ENCODE measurements at places on chromosomes 1 and 21.

DNA sequence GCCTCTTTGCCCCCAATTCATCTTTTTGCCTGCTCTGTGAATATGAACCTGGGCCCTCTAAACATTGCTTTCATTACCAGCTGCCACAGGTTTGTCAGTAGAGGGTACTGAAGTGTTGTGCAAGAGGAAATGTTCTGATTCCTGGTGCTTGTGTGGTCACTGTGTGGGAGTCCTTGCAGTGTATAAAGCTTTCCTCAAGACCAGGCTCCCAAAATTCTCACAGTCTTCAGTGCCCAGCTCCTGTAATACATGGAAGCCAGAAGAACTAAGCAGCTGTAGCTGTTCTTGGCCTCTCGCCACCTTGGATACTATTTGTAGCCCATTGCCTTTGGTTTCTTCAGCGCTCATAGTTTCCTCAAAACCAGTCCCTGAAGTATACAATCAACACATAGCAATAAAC lies 1046.2 kb downstream of the BRINP3 start:
- DNase-seq = no peak

GRCh38 chr1:216910081-216910840 lies 187.0 kb upstream of the ESRRG start:
- DNase-seq = no peak

- no peak for DNase-seq
Measured at GRCh38 chr1:69611316-69611715, 43.6 kb downstream of the LRRC7 start.

GRCh38 chr1:204924013-204924759 lies 53.5 kb downstream of the NFASC start:
- DNase-seq = no peak

DNA sequence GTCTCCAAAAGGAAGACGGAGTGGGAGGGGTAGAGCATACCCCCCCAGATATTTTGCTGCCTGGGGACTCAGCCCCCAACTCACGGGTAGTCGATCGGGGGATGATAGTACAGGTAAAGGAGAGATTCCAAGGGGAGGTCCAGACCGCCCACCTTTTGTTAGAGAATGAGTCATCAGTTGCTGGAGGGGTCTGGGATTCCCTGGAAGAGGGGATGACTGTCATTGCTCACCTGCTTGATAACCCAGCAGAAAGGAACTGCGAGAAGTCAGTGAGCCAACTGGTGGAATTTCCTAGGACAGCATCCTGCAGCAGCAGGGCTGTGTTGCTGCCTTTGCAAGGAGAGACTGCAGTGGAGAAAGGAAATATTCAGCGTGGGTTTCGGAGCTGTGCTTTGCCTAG lies 64.4 kb downstream of the MACF1 start:
- peak; percentile 24 for DNase-seq

- no peak for DNase-seq
Measured at GRCh38 chr21:10640446-10640845, 119.1 kb downstream of the TPTE start.

DNA sequence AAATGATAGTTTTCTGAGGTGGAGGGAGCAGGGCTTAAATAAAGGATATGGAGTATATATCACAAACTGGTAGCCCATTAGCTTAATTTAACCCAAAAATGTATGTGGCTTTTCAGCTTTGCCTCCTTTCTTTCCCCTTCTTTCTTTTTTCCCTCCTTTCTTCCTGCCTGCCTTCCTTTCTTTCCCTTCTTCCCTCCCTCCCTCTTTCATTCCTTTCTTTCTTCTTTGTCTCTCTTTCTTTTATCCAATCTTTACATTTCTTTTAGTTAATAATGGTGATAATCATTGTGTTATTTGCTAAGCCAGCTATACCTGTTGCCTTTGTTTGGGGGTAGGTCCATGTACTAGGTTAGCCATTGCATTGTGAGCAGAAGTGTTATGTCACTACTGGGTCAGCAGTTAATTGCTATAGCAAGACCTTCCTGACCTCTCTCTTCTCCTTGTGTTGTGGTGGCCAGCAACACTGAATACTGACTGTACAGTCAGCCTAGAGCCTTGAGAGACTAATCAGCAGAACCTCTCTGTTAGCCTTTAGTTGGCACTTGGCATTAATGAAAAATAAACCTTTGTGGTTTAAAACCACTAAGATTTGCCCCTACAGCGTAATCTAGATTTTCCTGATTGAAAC lies 5.1 kb downstream of the GORAB start:
- no peak for DNase-seq

DNA sequence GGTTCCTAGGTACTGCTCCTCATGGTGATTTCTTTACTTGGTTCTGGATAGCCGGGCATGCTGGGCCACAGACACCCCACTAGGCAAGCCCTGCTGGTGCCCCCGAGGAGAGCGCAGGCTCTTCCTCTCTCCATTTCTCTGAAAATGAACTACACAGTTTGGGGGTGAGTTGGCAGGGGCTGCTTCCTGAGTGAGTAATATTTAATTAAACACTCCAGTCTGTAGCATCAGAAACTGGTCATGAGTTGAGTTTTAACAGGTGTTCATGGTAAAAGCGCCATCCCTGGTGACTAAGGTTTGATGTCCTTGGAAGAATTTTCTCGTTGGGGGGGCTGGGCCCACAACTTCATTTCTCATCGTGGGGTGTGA lies 1.7 kb downstream of the SPSB1 start:
- DNase-seq = no peak

GRCh38 chr1:241838897-241839296 lies 9.1 kb upstream of the EXO1 start:
- no peak for DNase-seq

- DNase-seq = peak; percentile 85
Measured at GRCh38 chr1:2548068-2548589, 8.0 kb upstream of the TNFRSF14 start.

DNA sequence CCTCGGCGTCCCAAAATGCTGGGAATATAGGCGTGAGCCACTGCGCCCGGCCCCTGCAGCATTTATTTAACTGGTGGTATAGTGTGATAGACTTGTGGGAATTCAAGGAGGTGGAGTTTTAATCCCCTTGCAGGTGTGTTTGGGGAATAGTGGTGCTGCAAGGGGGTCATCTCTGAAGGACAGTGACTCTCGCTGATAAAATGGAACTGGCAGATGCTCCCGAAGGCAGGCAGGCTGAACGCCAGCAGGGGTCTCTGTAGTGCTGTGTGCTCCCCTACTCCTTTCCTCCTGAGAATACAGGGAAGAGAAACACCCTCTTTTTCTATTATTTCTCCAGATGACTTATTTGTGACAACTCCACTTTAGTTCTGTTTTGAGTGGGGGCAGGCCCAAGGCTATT lies 4.0 kb downstream of the OSCP1 start:
- peak; percentile 36 for DNase-seq

DNA sequence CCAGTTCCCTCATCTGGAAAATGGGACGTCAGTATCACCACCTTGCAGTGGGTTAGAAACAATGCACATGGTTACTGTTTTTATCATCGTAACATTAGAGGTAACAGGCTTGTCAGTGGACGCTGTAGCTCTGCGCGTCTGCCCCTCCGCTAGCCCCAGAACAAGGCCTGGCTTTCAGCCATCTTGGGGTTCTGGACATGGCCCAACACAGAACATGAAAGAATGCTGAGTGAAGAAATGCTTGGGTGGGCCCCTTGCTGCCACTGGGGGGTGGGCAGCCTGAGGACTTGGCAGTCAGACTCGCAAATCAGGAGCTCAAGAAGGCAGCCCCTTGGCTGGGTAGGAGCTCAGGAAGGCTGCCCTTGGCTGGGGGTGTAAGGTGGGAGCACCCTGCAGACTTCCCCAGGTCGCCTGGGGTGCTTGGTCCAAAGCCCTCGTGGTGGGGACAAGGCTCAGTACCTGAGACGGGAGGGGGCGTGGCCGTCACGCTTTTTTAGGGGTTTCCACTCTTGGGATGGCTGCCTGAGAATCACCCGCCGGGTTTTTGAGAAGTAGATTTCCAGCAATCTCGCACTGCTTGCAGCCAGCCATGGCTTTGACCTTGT lies 51.7 kb downstream of the SLC37A1 start:
- no peak for DNase-seq

DNA sequence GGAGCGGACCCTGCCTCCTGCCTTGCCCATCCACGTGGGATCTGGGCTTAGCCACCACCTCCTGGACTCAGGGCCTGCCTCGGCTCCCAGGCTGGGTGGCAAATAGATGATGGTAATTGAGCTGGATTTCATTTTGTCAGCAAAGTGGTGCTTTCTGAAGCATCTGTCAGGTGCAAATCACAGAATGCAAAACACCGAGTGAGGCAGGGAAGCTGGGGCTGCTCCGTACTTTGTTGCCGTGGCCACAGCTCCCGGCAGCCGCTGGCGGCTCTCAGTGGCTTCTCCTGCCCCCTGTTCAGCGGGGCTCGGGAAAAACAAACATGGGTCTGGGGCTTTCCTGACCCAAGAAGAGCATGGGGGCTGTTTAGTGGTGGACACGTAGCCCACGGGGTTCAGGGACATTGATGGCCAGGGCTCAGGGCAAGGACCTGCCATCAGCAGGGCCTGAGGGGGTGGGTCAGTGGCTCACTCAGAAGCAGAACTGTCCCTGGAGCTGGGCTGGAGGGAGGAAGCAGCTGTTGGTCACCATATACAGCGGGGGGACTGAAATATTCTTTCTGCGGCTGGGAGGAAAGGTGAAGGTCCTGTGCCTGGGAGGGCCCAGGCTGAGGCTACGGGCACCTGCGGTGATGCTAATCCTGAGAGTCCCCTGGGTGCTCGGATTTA lies 130.0 kb upstream of the VAMP3 start:
- DNase-seq = no peak

GRCh38 chr1:34362949-34363348 lies 186.2 kb downstream of the C1orf94 start:
- no peak for DNase-seq

- DNase-seq = no peak
Measured at GRCh38 chr1:18948913-18949685, 7.4 kb downstream of the IFFO2 start.
